ENCODE measurements at places on chromosomes 13 and 19.
A peak's percentile ranks its signal among the peaks of the same experiment; 100 is the strongest.

GRCh38 chr13:74708629-74709028 lies 574.4 kb upstream of the KLF12 start:
- no peak for DNase-seq

DNA sequence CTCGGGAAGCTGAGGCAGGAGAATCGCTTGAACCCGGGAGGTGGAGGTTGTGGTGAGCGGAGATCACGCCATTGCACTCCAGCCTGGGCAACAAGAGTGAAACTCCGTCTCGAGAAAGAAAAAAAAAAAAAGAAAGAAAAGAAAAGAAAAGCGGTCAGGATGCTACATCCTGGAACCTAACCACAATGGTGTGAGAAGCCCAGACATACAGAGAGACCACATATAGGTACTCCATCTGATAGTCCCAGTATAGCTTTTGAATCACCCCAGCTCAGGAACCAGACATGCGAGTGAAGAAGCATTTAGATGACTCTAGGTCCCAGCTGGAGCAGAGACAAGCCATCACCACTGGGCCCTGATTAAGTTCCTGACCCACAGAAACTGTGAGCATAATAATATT lies 3.2 kb downstream of the IFNL1 start:
- DNase-seq, result no peak

- no peak for DNase-seq
Measured at GRCh38 chr19:896999-897398, 3.7 kb downstream of the RNU6-9 start.

DNA sequence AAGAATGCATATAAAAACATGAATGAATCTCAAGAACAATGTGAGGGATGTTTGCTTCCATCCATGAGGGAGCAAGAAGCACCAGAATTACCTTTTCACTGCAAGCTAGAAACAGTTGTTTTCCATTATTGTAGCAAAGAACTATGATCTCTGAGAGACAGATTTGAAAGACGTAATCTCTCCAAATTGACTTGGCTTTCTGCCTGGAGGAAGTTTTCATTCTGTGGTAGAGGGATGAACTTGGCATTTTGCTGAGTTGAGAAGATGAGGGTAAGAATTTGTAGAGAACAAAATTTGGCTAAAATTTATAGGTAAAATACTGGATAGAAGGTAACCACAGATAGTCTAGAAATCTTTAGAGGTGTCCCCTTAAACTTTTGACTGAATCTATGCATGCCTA lies 496.8 kb downstream of the TDRD3 start:
- no peak for DNase-seq

GRCh38 chr13:45909089-45909488 lies 57.5 kb upstream of the SIAH3 start:
- no peak for DNase-seq

GRCh38 chr19:1274081-1274851 lies 1.1 kb upstream of the FAM174C start:
- DNase-seq, result no peak

DNA sequence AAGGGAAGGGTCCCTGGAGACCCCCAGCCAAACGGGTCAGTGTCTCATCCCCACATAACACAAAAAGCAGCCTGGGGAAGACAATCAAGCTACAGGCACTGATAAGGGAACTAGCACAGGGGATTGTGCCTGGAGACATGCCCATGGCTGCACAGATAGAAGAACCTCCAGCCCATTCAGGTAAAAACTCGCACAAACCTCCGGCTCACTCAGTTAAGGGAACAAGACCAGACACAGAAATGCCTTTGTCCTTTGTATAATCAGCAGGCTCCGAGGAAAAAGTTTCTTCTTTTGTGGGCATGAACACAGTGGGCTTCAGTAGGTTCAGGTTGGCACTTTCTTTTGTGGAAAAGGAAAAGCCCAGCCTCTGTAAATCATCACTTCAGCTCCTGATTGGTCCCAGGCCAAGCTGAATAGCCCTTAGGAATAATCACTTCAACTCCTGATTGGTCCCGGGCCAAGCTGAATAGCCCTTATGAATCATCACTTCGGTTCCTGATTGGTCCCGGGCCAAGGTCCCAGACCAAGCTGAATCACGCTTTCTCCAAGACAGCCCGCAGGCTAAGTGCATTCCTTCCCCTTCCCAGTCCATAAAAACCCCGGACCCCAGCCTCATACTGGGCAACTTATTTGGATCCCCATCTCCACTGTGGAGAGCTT lies 5.0 kb upstream of the ZNF230 start:
- DNase-seq, result no peak

DNA sequence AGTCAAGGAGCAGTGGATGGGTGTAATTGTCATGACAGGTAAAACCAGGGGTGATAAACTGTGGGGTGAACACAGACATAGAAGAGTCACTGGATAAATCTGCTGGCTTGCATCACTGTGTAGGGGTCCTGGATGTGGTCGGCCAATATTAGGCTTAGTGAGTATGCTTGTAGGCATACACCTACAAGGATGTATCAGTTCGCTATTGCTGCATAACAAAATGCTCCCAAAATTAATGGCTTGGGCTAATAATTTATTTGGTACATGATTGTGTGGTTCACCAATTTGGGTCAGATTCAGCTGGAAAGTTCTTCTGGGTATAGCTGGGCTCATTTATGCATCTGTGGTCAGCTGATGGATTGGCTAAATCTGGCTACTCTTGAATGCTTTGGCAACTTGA lies 11.2 kb upstream of the EVI5L start:
- no peak for DNase-seq

DNA sequence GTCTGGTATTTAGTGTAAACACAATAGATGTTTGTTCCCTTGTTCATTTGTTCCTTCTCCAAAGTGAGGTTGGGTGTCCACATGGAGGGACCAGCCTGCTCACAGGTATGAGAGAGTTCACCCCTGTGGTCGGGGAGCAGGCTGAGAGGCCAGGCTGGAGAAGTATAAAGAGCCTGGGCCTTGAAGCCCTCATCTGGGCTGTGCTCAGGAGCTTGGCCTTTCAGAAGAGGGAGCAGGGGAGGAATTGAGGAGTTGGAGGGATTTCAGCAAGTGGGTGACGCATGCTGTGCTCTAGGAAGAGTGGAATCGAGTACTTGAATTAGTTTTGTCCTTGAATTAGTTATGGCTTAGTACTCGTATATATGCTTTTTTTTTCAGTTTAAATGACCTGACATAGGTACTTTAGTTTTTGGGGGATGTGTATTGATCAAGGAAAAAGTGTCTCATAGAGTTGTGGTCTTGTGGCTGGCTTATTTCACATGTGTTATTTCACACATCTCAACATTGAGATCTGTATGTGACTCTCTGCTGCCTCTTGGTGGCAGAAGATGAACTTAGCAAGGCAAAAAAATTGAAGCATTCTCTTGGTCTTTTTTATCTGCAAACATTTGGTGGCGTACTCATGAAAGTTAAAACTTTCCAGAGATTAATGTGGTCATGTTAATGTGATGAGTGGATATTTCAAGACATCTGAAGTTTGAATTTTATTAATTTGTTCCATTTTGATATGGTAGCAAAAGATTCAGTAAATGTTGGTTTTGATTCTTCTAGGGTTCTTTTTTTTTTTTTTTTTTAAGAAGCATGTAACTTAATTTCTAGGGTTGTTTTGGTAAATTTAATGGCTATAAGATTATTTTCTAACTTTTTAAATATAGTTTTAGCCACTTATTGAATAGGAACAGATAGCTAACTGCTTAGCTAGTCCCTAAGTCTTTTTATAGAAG lies 54.3 kb downstream of the SLAIN1 start:
- DNase-seq, result no peak

GRCh38 chr13:109180905-109181425 lies 551.6 kb downstream of the MYO16 start:
- no peak for DNase-seq

- DNase-seq, result no peak
Measured at GRCh38 chr19:40139533-40140287, 49.0 kb upstream of the ZNF780A start.

GRCh38 chr19:5037936-5038335 lies 69.0 kb downstream of the KDM4B start:
- DNase-seq, result no peak

DNA sequence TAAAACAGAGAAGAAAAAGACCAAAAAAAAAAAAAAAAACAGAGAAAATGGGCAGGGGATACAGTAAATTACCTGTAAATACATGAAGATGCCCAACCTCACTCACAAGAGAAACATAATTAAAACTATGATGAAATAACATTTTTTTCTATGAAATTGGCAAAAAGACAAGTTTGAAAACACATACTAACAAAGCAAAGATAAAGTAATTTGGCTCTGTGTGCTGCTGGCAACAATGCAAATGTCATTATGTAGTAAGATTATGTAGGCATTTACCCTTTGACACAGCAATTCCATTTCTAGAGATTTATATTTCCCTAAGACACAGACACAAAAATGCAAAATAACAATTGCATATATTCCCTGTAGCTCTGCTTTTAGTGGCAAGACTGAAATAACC lies 20.2 kb downstream of the ZC3H13 start:
- DNase-seq, result no peak

- DNase-seq, result no peak
Measured at GRCh38 chr13:30810261-30810701, 74.9 kb downstream of the ALOX5AP start.

- DNase-seq, result no peak
Measured at GRCh38 chr19:46659151-46660007, 1.6 kb downstream of the DACT3 start.

GRCh38 chr19:13154241-13154778 lies 4.1 kb downstream of the IER2 start:
- peak; percentile 75 for DNase-seq

DNA sequence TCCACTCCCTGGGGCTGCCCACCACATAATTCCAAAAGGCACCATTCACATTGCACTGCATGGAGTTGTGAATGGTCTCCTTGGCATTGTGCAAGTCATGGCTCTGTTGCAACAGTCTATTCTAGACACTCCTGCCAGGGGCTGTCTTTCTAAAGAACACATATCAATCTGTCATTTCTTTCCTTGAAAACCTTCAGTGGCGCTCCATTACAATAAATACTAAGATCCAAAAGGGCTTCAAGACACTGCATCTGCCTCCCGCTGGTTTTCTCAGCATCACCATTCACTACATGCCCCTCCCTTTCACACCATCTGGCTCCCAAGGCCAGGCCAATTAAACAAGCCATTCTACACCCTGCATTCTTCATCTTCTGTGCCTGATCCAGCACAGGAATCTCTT lies 32.2 kb upstream of the TM9SF2 start:
- no peak for DNase-seq

DNA sequence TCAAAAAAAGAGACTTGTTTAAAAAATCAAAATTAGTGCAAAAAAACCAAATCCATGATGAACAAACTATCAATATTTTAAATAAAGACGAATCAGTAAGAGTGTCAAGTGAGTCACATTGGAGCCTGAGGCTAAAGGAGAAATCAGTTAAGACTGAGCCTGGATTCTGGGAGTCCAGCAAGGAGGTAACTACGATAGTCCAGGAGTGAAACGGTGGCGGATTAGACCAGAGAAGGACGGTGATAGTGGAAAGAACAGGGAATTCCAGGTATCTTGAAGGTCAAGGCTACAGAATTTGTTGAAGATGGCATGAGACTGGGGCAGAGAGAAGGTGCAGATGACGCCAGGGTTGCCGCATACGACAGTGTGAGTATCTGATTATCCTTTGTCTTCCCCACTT lies 7.0 kb upstream of the NPAS1 start:
- DNase-seq, result no peak

- no peak for DNase-seq
Measured at GRCh38 chr13:63435667-63436324, 2020.1 kb upstream of the PCDH20 start.

DNA sequence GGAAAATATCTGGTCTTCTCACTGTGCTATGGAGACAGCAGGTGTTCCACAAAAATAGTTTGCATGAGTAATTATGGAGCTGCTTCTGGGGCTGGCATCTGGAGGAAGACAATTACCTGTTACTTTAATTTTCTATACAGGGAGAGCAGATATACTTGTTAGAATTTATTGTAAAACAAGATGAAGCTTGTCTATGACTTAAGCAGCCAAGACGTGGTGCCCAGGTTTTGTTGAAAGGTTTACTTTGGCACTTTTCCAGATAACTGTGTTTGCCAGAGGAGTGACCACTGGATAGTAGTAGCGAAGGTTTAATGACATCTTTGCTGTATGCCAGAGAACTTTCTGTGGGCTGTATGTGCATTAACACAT lies 134.5 kb upstream of the KL start:
- no peak for DNase-seq

DNA sequence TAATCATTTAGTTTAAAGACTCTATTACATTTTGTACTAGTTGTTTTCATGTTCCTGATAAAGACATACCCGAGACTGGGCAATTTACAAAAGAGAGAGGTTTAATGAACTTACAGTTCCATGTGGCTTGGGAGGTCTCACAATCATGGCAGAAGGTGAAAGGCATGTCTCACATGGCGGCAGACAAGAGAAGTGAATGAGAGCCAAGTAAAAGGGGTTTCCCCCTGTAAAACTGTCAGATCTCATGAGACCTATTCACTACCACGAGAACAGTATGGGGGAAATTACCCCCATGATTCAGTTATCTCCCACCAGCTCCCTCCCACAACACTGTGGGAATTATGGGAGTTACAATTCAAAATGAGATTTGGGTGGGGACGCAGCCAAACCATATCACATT lies 129.2 kb downstream of the PAN3 start:
- no peak for DNase-seq

- no peak for DNase-seq
Measured at GRCh38 chr19:19105365-19106055, 32.8 kb downstream of the TMEM161A start.

- no peak for DNase-seq
Measured at GRCh38 chr13:61466280-61466679, 50.6 kb upstream of the PCDH20 start.

GRCh38 chr19:55146705-55147273 lies 2.2 kb downstream of the TNNT1 start:
- DNase-seq, result peak; percentile 55

GRCh38 chr19:54576411-54576976 lies 2.9 kb downstream of the LILRA2 start:
- no peak for DNase-seq

DNA sequence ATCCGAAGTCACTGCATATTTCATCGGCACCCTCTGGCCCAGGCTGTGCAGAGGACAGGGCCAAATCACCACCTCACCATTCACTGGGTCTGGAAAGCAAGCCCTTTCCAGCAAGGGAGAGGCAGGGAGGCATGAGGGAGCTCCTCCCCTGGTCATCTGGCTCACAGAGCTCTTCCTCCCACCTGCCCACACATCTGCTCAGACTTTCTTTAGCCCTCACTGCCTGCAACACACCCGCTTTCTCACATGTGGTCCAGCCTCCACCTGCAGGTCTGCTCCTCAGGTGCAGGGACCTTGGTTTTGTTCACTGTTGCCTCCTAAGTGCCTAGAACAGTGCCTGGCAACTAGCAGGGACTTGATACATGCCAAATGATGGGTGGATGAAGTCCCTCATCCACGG lies 21.0 kb upstream of the SLC35E1 start:
- DNase-seq, result no peak

- DNase-seq, result no peak
Measured at GRCh38 chr13:41136396-41137031, 3.9 kb upstream of the KBTBD6 start.

DNA sequence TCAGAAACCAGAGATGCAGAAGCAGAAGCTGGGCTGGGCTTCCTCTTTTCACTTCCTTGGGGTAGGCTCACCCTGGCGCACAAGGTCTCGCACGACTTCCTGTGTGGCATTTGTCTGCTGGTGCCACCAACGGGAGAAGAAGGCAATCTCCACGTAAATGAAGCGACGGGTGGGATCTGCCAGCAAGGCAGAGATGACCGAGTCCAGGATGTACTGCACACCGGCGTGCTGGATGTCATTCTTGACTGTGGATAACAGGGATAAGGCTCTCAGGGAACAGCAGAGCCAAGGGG lies 1.3 kb downstream of the MAN2B1 start:
- DNase-seq, result no peak

GRCh38 chr13:30410705-30411125 lies 11.6 kb upstream of the UBE2L5 start:
- DNase-seq, result no peak

- no peak for DNase-seq
Measured at GRCh38 chr13:31068119-31068423, 93.6 kb downstream of the HSPH1 start.
